ENCODE measurements at places on chromosomes 6 and 20.

- no peak for DNase-seq
Observed at GRCh38 chr20:61929971-61930666, 135.6 kb downstream of the TAF4 start.

GRCh38 chr6:30497714-30498113, 8.4 kb downstream of the HLA-E start:
- no peak for DNase-seq

- DNase-seq = no peak
Observed at GRCh38 chr20:49268600-49269365, 9.1 kb downstream of the ZNFX1 start.

DNA sequence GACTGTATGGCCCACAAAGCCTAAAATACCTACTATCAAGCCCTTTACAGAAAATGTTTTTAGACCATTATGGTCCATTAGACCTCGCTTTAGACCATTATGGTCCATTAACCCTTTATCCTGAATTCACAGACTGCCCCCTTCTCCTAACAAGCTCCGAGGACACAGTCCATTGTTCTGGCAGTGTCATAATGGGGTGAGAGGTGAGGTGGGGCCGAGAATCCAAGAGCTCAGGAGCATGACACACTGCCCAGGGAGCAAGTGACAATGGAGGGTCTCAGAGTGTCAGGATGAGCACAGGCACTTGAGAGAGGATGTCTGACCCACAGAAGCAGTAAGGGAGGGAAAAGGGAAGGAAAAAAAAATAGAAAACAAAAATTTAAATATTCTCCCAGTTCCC, 212.4 kb upstream of the NT5E start:
- DNase-seq = no peak

GRCh38 chr6:10740061-10740460, 7.5 kb upstream of the TMEM14B start:
- no peak for DNase-seq

- no peak for DNase-seq
Observed at GRCh38 chr20:9955646-9956045, 79.1 kb upstream of the ANKEF1 start.

DNA sequence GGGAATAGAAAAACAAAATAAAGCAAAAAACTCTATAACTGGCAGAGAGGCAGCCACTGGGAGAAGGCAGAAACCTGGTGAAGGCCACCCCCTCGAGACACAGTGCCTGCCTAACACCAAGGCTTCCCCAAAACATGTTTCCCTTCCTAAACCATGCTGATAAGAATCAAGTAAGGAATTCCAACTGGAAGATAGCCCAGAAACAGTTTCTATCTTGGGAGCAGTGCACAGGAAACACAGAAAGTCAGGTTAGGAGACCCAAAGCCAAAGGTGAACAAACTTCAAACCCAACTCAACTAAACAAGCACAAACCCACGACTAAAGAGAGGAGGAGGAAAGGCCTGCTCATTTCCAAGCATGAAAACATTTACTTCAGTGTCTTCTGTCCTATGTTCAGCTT, 433.7 kb upstream of the RGS17 start:
- no peak for DNase-seq

DNA sequence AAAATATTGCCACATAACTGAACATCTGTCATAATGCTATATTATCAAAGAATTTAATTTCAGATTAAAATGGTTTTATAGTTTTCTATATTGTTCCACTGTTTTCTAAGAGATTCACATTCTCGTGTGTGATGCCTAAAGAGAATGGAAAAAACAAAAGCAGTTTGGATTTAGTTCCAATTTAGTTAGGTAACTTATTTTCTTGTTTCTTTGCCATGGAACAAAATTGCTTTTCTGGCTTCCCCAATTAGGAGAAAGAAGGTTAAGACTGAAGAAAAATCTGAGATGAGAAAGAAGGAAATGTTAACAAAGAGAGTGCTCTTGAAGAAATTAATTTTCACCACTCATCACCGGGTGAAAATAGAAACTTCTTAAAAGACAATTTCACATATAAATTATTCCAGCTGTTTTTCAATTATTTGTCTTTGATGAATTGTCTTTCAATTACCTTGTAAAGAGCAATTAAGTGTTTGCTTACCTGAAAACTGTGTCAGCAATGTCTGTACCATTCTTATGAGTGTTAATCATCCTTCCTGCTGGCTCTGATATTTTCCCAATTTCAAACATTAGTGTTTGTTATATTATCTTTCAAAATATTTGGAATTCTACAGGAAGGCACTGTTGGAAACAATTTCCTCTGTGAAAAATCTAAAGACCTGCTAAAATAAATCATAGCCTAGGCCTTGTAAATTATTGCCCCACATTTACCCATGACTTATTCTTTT, 19.5 kb downstream of the PHACTR2 start:
- no peak for DNase-seq

DNA sequence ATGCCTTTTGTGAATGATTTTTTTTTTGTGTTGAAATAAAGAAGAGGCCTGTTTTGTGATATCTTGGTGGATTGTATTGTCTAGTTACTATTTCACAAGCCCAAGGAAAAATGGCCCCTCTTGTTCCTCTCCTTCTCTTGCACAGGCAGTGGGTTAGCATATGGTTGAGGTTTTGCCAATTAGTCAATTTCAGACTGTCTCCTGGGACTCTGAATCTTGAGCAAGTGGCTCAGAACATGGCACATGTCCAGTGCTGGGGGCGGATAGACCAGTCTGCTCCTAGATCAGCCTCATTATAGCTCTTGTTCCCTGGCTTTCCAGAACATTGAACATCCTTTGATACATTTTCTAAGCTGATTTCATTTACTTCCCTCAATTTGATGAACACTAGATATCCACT, 589.2 kb downstream of the PHF3 start:
- DNase-seq = no peak

DNA sequence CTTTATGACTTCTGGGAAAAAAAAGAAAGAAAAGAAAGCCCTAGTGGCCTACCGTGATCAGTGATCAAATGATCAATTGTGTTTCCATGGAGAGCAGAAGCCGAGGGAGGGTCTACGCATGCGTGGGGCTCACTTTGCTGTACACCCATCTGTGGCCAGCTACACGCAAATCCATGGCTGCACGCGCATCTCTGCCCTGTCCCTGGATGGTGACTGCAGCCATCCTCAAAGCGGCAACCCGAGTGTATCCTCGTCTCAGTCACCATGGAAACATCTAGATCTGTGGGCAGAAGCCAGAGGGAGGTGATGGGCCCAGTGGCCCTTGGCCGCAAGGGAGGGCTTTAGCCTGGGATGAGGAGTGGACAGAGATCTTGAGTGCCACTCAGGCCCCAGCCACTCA, 785 bp upstream of the ULBP3 start:
- no peak for DNase-seq

DNA sequence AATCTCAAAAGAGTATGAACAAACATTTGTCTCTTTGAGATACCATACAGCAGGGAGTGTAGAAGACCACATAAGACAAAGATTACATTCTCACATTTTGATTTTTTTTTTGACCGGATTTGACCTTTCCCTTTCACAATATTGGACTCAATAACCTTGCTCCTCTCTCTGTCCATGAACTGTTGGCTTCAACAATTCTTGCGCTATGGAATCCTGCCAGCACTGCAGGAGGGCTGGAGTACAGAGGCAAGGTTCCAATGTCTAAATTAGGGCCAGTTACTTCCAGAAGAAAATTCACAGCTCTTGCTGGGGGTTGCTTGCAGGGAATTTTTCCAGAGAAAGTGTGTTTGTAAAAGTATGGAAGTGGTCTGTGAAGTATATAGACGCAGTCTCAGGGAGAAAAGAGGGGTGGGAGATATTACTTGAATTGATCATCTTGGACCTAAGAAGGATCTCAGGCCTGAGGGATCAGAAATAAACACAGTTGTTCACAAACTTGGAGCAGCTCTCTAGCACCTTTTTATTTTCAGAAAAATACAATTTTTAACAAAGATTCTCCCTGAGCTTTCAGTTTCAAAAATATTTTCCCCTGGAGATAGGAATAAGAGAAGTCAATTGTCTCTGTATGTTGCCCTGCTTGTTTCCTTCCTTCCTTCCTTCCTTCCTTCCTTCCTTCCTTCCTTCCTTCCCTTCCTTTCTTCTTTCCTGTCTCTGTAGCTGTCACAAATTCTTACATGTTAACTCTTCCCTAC, 765.9 kb downstream of the BCKDHB start:
- no peak for DNase-seq

DNA sequence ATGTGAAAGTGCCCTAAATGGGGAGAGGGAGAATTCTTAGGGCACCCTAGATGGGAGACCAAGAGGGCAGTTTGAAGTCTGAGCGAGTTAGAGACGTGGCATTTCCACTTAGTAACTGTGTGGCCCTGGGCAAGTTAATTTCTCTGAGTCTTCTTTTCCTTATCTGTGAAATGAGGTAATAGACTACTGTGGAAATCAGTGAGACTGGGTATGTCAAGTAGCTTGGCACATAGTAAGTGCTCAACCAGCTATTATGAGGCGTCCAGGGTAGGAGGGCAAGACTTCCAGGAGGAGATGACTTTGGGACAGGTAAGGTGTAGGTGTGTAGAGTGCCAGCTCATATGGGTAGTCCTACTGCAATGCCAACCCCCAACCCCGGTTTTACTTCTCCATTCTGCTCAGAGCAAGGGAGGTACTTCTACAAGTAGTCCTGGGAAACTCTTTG, 770 bp downstream of the KIF3B start:
- no peak for DNase-seq

GRCh38 chr20:37346236-37346534, 245 bp downstream of the SRC start:
- no peak for DNase-seq

GRCh38 chr20:24701668-24702067, 232.2 kb downstream of the SYNDIG1 start:
- DNase-seq = no peak

- no peak for DNase-seq
Observed at GRCh38 chr6:113903666-113904330, 46.7 kb downstream of the MARCKS start.

- DNase-seq = no peak
Observed at GRCh38 chr20:43827940-43828562, 86.6 kb upstream of the TOX2 start.

- no peak for DNase-seq
Observed at GRCh38 chr6:52393780-52394179, 26.4 kb upstream of the EFHC1 start.

- no peak for DNase-seq
Observed at GRCh38 chr6:164247106-164247505, 832.6 kb downstream of the QKI start.

GRCh38 chr20:3857405-3857804, 10.8 kb downstream of the MAVS start:
- DNase-seq = no peak

DNA sequence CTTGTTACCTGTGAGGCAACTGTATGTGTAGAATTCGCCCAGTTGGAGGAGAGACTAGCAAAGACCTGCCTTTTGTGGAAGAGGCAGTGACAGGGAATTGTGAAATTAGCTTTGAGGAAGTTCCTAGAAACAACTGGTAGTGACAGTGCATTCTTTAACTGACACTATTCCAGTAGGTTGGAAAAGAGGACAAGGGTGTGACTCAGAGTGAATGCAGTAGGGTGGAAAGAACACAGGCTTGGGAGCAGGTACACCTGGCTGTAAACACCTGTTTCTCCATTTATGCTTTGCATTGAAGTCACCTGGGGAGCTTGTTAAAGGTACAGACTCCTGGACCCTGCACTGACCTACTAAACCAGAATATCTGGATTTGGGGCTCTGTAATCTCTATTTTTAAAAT, 295.7 kb downstream of the PHACTR1 start:
- no peak for DNase-seq

DNA sequence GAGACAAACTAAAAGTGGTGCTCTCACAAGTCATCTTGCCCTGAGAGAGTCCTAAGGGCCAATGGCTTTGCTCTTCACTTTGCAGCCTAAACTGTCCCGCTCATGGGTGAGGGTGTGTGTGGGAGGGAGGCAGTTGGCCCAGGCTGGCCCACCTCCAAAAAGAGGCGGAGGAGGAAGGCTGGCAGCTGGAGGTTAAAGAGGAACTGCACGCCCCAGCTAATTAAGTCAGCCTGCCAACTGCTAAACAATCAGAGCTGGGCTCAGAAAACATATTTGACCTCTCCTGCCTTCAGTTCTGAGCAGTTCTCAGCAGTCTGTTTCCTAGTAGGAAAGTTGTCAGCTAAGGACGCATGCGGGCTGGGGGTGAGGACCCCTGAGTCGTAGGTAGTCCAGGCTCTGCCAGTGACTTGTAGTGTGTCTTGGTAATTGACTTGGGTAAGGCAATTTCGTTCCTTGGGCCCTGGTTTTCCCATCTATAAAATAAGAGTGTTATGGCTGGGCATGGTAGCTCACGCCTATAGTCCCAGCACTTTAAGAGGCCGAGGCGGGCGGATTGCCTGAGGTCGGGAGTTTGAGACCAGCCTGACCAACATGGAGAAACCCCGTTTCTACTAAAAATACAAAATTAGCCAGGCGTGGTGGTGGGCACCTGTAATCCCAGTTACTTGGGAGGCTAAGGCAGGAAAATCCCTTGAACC, 17.0 kb downstream of the GSS start:
- DNase-seq = no peak

- no peak for DNase-seq
Observed at GRCh38 chr6:167272696-167273379, 18.3 kb upstream of the UNC93A start.

DNA sequence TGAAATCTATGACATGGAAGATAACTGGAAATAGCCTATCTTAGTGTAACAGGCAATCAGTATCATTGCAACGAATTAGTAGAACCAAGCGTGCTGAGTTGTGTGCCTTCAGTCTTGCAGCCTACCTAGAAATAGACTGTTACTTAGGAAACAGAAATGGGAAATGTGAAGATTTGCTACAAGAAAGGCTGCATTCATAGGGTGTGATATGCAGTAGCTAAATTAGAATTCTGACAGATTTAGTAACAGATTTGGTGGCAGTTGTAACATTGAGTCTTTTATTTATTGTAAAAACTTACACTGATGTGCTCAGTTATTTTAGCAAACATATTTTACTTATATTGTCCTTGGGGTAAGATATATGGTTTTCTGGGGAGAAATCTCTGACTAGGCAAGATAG, 56.2 kb downstream of the MAP7 start:
- DNase-seq = no peak

- no peak for DNase-seq
Observed at GRCh38 chr6:130903007-130903406, 75.8 kb downstream of the SMLR1 start.

DNA sequence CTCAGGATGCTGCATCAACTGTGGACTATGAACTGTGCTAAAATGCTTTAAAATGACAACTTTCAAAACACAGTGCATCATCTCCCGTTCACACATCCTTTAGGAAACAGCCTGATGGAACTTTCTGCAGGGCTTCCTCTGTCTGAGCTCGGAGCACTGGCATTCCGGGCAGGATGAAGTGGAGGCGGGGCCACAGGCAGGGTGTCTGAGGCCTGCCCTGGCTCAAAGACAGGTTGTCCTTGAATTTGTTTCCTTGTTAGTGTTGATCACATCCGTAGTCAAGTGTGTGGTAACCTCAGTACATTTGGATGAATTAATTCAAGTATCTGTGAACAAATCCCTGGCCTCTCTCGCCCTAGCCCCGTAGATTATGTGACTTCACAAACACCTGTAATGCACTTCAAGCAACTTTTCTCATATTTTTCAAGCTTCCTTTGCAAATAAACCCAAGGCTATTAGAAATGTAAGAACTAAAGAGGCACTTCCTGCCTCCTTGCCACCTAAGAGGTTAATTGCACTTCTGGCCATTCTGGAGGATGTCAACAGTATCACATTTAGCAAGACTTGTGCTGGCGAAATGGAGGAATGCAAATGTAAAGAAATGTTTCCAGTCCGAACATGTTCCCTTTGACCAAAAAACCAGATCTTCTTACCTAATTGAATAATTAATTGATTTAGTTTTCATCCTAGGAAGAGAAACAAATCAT, 3.1 kb downstream of the CD93 start:
- no peak for DNase-seq
